Colonic mucosa (tissue), 4 donors: ENCODE measurements at places on chromosomes 7 and 10. TPM values are rescaled to one million over a fixed set of nuclear protein-coding genes. Genes with fewer than 3 reads are reported as not detected.

- no peak for DNase-seq
Observed at GRCh38 chr7:148898845-148899484, 14.9 kb upstream of the EZH2 start.

GRCh38 chr10:106609470-106610266 is 554.8 kb downstream of the SORCS1 start:
- no peak for DNase-seq

The FXYD4 gene
- not detected for total RNA-seq

GRCh38 chr10:129926066-129927055 is 37.7 kb downstream of the EBF3 start:
- no peak for DNase-seq

DNA sequence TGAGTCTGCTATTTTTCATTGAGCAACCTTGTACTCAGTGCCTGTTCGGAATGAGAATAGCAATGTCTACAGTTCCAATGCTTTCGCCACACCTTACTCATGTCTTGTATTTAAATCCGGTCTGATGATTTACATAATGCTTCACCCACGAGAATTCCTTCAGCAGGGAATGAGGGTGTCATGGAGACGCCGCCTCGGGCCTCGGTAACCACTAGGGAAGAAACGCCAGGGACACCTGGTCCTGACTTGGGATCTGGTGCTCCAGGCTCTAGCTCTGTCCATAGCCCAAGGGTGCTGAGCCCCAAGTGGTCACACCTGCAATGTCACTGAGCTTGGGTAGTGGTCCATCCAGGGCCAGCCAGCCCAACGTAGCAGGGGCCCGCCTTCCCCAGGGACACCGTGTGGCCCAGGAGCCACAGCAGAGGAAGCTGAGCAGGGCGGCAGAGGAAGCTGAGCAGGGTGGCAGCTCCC is 37.4 kb downstream of the PRKAG2 start:
- no peak for DNase-seq

The POP7 gene
- 28.8 TPM for total RNA-seq

DNA sequence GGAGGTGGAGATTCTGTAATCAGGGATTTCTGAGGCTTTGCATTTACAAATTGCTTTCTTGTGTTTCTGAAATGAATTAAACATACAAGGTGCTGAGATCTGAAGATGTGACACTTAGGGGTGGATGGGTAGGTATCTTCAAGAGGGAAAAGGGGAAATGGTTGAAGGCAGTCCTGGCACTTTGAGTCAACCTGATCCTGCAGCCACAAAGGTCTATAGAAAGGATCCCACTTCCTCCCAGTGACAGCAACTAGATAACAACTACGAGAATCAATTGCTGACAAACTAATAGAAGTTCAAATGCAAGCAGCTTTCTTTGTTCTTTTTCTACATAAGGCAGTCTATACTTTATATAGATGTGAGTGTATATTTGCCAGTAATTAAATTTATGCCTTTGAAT is 553.3 kb downstream of the MDFIC start:
- DNase-seq = no peak

DNA sequence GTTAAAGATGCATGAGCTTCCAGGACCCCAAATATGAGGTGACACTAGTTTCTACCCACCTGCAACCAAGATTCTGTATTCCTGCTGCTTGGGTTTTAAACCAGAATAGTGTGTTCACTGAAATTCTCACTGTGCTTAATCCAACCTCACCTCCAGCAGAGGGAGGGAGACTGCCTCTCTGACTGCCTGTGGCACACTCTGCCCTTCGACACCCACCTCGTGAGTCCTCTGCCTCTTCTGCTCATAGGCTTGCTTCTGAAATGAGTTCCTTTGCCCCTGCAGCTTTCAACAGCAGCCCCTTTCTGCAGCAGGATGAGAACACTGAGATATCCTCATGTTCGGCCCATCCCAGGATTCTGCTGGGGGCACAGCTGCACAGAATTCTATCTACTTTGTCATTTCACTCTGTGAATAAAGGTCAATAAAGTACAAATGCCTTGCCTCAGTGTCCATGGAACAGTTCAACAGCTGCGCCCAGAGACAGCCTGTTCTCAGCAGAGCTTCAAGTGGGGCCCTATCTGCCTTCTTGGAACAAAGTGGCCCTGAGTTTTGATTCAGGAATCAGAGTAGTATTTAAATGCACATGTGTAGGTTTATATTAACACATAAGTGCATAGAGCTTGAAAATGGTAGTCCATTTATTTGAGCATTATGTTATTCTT is 632.5 kb downstream of the TNS3 start:
- no peak for DNase-seq

The RPEL1 gene
- not detected for total RNA-seq

GRCh38 chr10:62831346-62831745 is 15.2 kb upstream of the EGR2 start:
- no peak for DNase-seq

The PRPS1L1 gene
- not detected for total RNA-seq

DNA sequence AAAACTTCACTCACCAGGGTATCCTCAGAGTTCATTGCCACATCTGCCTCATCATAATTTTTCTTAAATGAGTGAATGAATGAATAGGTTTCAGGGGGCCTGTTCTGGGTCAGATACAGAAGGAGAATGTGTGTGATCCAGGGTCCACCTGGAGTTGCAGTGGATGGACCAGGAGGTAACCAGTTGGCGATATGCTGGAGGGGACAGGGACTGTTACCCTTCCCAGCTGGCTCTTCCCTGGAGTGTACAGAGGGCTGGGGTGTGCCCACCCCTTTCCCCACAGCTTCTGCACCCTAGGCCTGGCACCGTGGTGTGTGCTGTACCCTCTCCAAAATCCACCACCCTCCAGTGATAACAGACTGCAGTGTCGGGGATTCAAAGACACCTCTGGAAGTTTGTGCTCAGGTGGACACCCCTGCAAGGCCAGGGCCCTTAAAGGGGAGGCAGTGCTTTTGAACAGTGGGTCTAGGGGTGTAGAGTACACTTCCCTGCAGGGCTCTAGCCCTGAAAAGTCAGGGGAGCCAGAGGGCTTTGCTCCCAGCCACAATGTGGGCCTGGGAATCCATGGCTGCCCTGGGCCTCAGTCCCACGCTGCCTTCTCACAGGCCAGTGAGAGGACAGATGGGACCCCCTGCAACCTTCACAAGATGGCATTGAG is 134.4 kb upstream of the UNC5B start:
- DNase-seq = no peak

DNA sequence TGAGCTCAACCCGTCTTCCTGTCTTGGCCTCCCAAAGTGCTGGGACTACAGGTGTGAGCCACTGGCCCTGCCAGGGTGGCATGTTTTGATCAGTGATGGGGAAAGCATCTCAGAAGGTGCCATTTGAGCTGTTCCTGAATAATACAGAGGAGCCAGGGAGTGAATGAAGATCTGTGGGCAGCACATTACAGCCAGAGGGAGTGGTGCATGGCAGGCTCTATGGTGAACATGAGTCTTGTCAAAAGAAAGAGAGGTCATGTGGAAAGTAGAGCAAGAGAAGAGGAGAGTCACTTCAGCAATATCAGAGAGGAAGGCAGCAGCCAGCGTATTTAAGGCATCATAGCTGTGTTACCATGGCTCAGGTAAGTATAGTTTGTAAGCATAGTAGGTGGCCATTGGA is 275.7 kb upstream of the LRGUK start:
- DNase-seq = no peak

DNA sequence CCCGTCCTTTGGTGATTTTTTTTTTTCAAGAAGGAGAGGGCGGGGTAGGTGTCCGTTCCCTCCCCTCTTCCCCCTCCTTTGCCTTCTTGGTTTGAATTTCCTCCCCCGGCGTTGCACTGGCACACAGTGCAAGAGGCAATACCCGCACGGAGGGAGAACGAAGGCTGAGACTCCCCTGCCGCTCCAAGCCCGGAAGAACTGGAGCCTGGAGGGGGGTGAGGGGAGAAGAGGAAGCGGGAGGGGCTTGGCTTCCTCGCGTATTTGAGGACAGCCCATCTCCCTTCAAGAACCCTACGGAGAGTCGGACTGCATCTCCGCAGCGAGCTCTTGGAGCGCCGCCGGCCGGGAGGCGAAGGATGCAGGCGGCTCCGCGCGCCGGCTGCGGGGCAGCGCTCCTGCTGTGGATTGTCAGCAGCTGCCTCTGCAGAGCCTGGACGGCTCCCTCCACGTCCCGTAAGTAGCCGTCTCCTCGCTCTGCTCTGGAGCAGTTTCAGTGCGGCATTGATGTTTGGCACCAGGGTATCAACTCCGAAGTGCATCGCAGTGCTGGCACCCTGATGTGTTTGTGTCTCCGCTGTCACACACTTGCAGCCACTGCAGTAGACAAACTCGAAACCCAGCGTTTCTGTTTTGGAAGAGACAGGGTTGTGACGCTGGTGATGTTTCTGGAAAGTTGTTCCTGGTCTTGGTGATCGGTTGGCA is at the start of gene CNTNAP2:
Gene CNTNAP2, plus strand, starts transcription at position 281 of the 702 bp plus-strand sequence. Its CDS starts 76 bp downstream, at position 357.
- DNase-seq = no peak

DNA sequence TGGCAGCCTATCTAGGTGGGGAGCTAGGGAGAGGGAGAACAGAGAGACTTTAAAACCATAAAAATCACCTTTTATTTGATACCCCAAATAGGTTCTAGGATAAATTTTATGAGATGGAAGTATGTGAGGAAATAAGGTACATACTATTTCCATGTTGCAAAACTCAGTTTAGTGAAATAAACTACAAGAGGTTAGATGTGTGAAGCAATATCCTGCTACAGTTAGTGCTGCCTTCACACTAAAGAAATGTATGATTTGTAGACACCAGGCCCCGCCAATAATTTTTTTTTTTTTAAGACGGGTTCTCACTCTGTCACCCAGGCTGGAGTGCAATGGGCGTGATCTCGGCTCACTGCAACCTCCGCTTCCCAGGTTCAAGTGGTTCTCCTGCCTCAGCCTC is 34.4 kb upstream of the RSBN1L start:
- no peak for DNase-seq

DNA sequence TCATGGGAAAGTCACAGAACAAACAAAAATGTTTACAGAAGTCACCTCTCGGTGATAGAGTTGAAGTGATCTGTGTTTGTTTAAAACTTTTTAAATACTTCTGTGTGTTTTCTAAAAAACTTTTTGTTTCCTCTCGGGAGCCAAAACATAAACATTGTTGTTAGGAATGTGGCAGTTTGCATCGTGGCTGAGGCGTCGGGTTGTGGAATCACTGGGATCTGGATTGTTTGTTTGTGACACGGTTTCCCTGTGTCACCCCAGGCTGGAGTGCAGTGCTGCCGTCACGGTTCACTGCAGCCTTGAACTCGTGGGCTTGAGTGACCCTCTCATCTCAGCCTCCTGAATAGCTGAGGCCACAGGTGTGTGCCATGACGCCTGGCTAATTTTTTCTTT is 29.0 kb upstream of the SUN1 start:
- DNase-seq = no peak

The THAP5 gene
- 15.7 TPM for total RNA-seq

The FZD8 gene
- 11.0 TPM for total RNA-seq

The PIP gene
- not detected for total RNA-seq

GRCh38 chr10:122878799-122879338 is 512 bp downstream of the FAM24B start:
- DNase-seq = no peak

The PRSS1 gene
- not detected for total RNA-seq

DNA sequence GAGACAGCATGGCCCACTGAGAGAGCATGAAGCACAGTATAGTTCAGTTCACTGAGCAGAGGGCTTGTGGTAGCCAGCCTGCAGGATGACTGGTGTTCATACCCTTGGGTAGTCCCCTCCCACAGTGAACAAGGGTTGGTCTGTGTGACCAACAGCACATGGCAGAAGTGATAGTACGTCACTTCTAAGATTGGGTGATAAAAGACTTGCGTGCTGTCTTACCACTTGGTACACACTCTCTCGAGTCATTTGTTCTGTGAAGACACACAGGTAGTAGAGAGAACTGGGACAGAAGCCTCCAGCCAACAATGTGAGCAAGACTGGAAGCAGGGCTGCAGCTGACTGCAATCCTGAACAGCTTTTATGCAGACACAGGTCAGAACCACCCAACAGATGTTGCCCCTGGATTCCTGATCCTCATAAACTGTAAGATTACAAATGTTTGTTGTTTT is 14.6 kb downstream of the EPC1 start:
- DNase-seq = no peak

GRCh38 chr10:109393425-109393824 is 529.9 kb downstream of the XPNPEP1 start:
- DNase-seq = no peak

The CUZD1 gene
- 0.77 TPM for total RNA-seq

- DNase-seq = no peak
Observed at GRCh38 chr7:26543340-26543739, 251.7 kb downstream of the SNX10 start.

DNA sequence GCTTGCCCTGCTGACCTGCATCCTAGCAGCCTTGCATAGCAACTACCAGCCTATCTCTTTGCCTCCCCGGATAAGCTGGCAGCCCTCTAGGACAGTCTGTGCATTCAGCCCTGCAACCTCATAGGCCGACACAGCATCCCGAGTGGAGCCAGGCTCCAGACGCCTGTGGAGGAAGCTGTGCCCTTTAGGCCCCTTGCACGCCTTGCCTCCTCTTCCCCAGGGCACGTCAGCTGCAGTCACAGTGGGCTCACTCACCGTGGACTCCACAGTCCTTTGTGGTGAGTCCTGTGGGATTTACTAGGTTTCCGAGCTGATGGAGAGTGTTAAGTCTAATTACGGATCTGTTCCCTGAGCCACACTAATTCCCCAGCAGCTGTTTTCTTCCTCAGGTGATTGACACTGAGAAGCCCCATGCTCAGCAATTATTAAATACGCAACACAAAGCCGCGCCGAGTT is 540.0 kb downstream of the TCERG1L start:
- DNase-seq = no peak

- peak; percentile 29 for DNase-seq
Observed at GRCh38 chr7:16357921-16358320, 63.4 kb downstream of the CRPPA start.

The CTAGE4 gene
- total RNA-seq = 9.9 TPM

The NPTX2 gene
- total RNA-seq = 0.89 TPM

DNA sequence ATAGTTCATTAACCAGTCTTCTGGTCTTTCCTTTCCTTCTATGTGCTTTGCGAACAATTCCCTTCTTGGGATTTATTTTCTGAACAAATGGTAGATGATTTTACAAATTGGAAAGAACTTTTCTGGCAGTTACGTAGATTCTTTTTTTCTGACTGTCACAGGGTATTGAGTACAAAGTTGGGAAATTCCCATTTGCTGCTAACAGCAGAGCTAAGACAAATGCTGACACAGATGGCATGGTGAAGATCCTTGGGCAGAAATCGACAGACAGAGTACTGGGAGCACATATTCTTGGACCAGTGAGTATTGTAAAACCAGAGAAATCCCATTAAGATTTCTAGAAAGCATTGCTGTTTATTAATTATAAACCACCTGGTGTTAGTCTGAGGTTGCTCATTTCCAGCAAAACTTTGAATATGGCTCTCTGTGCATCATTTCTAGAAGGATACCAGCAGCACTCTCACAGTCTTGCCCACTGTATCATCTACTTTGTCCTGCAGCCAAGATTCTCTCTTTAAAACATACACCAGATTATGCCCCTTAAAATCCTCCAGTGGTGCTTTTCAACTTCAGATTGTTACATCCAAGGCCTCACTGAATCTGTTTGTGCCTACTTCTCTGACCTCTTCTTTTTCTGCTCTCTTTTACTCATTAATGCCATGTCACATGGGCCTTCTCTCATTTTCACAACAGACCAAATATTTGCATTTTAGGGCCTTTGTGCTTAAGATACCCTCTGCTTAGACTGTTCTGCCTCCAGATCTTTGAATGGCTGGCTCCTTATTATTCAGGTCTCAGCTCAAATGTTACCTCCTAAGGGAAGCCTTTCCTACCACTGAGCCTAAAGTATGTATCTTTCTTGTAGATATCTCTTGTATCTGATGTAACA is 27.0 kb downstream of the DLD start:
- DNase-seq = no peak
